Cortex of kidney (tissue), 1 donor: ENCODE measurements at places on chromosomes 3 and 15.

DNA sequence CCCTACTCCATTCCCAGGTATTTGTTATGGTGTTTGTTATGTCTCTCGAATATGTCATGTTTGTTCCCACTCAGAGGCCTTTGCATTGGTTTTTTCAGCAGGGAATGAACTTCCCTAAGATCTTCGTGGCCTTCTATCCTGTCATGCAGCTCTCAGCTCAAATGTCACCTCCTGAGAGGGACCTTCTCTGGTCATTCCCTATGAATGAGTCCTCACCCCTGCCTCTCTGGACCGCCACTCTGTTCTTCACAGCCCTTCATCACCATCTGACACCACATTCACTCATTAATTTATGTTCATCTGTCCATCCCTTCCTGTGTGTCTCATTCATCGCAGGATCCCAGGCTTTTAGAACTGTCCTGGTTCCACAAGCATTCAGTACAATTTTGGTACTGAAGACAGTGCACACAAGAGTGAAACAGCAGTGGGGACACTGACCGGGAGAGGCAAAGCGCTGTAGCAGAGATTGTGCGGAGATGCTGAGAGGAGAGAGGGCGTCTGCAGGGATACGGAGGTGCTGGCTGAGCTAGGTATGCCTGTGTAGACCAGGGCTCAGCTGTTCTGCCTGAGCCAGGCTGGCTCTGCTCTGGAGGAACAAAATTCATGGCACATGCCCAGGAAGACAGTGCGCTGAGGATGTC is 132.3 kb downstream of the CHCHD6 start:
- DNase-seq: no peak

DNA sequence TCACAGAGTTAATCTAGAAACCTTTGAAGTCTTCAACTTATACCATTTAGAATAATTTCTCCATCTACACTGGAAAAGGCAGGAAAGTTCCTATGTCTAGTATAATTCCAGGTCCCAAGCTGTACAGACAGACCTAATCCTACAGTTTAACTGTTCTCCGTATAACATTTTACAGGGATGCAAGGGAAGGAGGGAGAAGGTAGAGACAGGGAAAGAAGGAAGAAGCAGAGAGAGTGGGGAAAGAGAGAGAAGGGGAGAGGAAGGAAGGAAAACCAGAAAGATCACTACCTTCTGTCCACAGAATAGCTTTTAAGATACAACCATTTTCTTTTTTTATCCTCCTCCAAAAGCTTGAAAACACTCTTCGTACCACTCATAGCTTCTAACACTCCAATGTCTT is 185.8 kb downstream of the FOXP1 start:
- no peak for DNase-seq

DNA sequence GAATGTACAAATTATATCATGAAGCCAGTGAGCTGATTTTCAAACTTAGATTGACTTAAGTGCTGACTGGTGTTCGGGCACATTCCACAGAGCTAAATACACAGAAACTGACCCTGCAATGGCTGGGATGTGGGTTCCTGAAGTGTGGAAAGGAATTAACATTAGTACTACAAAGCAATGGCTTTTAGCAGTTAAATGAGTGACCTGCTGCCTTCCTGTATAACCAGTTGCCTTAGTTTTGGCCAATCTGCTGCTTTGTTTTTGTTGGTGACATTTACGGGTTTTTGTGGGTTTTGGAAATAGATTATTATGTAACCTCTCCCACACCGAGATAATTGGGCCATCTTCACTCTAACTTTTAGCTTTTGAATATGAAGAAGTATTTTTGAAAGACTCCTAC is 2.4 kb upstream of the SKIC8 start:
- DNase-seq: no peak

DNA sequence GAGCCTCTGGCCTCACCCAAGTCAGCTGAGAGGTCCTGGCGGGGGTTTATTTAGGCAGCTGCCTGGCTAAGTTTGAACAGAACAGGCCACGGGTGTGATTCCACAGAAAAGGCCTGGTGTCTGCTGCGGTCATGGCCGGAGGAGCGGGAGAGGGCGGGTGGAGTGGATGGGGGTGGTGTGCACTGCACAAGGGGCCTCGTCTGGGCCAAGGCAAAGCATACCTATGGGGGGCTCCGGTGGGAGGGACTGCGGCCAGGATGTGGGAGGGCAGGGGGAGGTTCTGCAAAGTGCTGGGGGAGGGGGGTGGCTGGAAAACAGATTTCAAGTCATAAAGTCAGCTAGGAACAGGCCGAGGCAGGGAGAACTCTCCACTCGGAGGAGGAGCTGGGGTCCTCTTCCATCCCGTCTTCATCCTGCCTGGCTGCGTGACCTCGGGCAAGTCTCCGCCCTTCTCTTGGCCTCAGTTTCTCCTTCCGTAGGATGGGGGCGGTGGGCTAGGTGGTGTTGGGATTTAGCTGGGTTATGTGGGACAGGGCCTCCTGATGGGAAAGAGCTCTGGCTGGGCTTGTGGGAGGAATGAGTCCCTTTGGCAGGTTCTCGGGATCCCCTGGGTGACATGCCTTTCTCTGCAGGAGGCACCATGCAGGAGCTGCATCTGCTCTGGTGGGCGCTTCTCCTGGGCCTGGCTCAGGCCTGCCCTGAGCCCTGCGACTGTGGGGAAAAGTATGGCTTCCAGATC is 878 bp downstream of the ISLR start:
- DNase-seq: no peak

DNA sequence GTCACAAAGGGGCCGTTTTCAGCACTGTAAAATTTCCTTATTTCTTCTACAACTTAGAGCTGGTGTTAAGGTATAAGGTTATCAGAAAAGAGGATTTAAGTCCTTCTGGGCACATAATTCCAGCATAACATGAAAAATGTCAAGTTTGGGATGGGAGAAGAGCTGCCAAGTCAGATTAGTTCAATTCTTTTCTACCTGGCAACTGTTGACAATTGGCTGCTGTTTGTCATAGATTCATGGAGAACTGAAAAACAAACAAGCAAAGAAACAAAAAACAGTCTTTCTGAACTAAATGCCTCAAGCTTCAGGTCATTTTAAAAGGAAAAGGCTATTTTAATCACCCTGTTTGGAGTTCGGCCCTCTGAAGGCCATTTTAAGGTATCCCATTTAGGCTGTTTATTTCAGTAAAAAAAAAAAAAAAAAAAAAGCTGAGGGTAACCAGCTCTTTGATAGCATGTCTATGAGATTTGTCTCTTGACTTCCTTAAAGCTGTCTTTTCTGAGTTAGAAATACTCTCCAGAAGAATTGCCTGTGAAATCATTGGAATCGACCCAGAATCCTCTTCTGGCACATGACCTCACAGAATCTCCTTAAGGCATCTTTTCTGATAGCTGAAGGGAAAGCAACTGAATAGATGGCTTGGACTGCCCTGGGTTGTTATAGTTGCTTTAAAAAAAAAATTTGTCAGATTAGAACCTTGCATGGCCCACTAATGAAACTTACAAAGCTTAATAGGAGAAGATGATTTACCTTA is 173.3 kb downstream of the SEMA6D start:
- no peak for DNase-seq

DNA sequence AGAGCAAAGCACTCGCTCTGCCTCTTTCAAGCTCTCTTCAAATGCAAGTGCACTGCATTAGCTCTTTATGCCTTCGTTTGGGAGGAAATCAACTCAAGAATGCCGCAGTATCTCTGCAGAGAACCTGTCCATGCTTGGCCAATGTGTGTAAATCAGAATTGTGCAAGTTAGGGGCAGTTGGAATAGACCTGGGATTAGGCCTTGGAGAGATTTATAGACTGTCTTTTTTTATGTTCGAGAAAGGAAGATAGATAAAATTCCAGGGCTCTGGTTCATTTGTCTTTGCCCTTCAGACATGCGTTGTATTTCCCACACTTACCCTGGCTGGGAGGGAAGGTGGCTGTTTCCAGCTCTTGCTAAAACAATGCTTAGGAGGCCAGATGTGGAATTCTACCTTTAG is 163.7 kb downstream of the MOBP start:
- DNase-seq: no peak

GRCh38 chr3:127902486-127902885 is 12.5 kb upstream of the KBTBD12 start:
- no peak for DNase-seq

DNA sequence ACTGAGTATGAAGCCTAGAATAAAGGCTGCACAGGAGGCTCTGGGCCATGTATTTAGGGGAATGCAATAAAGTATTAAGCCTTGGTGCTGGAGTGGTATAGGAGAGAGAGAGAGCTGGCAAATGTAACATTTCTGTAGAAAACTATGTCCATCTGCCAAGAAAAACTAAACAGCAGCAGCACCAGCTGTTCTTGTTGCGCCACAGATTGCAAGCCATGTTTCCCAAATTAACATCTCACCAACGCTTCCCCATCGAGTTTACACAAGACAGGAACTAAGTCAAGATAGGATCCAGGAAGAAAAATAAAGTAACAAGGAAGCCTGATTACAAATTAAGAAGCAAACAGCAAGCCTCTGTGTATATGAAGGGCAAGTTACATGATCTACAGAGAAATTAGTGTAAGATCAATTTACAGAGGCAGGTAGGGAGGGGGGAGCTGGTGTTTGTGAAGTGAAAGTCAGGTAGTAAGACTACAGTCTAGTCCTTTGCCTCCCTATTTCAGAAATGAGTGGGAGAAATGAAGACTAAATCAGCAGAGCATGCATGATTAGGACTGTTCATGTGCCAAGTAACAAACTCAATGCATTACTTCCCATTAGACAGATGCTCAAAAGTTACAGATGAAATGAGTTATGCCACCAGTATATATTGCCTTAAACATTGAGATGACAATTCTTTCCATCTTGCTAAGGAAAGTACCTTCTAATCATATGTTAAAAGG is 900.5 kb downstream of the EPHA3 start:
- no peak for DNase-seq

- DNase-seq: no peak
Observed at GRCh38 chr3:38651153-38651789, 1.8 kb upstream of the SCN5A start.

DNA sequence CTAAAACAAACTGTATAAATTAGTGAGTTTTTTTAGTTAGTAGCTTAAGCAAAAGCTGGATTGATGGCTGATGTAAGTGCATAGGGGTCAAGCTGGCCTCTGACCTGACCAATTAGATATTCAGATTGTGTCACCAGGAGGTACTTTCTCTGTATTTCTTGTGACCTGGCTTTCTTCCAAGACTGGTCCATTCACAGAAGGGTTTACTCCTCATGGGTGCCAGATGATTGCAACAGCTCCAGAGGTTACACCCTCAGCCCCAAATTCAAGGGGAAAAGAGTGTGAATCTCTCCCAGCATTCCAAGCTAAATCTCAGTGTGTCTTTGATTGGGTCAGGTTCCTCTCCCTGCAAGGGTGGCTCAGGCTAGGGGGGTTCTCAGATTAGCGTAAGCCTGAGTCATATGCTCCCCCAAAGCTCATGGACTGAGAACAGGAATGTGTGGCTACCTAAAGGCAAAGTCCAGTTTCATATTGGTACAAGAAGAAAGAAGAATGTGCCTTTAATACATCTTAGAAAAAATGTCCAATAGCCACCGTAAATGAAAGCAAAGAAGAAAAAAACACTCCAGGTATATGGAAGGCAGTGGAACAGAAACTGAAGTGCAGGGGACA is 16.5 kb downstream of the PML start:
- no peak for DNase-seq

DNA sequence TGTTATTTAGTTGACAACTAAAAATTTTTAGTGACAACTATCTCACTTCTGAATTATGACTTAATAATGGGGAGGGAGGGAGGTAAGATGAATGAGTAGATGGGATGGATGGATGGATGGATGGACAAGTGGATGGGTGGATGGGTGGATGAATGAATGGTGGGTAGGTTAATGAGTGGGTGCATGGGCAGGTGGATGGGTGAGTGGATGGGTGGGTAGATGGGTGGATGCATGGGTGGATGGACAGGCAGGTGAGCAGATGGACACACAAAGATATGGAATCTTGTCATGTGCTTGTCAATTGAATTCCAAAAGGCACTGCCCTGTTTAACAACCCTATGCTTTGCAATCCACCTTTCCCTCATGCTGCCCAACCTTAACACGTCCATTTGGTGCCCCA is 41.5 kb downstream of the KLHL25 start:
- DNase-seq: no peak

DNA sequence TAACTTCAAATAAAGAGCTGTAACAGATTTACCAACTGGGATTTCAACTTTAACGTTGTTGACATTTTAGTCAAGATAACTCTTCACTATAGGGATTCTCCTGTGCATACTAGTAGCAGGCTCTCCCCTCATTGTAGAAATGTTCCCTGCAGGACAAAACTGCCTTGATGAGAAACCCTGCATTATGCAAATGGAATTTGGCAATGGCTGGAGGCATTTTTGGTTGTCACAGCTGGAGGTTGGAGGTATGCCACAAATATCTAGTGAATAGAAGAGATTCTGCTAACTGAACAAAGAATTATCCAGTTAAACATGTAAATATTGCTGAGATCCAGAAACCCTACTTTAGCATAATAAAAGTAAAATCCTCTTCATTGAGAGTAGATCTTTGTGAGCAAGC is 928.8 kb upstream of the ALCAM start:
- no peak for DNase-seq

DNA sequence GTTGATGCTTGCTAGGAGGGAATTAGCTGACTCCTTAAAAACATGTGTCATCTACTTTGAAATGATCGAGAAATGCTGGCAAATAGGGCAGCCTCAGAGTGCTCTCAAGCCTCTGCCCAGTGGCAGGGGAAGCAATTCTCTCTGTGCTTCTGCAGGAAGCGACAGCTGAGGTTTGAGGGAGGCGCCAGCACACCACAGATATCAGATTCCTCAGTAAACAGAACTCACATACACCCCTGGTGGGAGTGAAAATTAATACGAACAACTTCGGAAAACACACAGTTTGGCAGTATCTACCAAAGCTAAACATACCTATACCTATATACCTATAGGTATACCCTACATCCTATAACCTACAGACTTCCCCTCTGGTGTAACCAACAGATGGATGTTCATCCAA is 61.3 kb downstream of the NSMCE3 start:
- no peak for DNase-seq

DNA sequence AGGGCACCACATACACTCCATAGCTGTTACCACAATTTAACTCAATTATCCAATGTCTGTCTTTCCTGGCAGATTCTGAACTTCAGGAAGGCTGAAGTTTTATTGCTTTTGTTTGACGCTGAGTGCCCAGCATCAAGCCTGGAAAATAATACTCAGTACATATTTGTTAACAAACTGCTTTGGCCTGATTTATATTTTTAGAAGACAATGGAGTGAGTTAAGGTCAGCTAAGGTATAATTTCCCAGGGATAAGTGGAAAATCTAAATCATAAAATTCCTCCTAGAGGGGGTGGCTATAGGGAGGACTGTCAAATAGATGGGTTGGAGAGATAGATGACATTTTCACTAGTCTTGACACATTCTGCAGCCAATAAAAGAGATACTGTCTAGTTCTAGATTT is 659.4 kb upstream of the ADAMTS9 start:
- no peak for DNase-seq

DNA sequence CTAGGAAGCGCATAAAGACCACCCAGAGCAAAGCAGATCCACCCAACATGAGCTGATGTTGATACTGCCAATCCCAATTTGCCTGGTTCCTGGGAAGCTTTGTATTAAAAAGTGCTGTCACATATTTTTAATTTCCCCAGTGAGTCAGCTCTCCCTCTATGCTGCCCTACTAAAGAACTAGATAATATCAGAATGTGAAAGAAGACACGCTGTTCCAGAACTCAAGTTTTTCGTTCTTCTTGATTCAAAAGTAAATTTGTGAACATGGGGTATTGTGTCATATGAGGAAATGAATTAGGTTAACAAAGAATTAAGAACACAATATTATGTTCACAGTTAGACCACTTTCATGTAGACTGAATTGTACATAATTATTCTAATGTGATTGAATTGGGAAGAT is 734.2 kb upstream of the ALCAM start:
- DNase-seq: no peak
